Stimulated activated CD8-positive, alpha-beta memory T cell treated with anti-CD3 and anti-CD28 coated beads, Interleukin-7, amount 100 ng/mL, for 24 hours (primary cell): ENCODE measurements at places on chromosomes 1 and 21.

DNA sequence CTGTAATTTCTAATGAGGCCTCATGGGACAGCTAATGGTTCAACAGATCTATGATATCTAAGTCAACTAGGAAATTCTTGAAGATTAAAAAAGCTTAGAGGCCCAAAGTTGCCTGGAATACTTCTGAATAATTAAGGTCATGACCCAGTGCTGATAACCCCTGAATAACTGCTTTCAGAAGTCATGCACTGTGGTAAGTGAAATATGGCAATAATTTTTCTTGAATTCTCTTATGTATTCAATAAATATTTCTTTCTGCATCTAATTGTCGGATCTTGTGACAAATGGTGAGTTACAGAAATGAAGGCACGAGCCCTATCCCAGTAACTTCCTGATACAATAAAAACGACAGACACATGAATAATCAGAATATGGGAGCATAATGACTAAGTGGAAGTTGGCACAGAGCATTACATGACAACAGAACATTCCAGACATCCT is 219.3 kb upstream of the GREM2 start:
- no peak for DNase-seq

DNA sequence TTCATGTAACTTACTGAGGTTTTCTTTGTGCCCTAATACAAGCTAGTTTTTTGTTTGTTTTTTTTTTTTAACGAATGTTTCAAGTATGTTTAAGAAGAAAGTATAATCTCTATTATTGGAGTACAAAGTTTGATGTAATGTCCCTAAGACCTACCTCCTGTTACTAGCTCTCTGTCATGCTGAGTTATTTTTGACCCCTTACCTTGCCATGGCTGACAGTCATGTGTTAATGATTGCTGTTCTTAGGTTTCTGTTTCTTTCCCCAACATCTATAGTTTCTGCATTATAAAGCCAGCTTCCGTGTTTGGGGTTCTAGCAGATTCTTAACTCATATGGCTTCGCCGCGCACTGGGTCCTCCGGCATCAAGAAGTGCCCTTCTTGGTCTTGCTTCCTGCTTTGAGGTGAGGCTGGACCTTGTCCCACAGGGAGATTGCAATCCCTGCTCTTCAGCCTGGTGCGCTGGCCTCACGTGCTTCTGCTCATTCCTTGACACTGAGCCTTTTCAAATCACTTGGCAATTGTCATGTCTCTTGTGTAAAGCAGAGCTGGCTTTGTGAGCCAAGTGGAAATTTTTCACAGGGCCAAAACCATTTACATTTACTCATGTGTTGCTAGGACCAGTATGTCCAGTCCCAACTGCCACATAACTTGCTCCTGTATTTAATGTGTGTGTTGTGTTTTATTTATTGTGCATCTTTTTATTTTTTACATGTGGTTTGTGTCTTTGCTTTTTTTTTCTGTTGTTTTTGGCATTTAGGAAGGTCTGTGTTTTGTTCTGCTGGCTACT is 135.0 kb upstream of the COL6A1 start:
- DNase-seq, result no peak

DNA sequence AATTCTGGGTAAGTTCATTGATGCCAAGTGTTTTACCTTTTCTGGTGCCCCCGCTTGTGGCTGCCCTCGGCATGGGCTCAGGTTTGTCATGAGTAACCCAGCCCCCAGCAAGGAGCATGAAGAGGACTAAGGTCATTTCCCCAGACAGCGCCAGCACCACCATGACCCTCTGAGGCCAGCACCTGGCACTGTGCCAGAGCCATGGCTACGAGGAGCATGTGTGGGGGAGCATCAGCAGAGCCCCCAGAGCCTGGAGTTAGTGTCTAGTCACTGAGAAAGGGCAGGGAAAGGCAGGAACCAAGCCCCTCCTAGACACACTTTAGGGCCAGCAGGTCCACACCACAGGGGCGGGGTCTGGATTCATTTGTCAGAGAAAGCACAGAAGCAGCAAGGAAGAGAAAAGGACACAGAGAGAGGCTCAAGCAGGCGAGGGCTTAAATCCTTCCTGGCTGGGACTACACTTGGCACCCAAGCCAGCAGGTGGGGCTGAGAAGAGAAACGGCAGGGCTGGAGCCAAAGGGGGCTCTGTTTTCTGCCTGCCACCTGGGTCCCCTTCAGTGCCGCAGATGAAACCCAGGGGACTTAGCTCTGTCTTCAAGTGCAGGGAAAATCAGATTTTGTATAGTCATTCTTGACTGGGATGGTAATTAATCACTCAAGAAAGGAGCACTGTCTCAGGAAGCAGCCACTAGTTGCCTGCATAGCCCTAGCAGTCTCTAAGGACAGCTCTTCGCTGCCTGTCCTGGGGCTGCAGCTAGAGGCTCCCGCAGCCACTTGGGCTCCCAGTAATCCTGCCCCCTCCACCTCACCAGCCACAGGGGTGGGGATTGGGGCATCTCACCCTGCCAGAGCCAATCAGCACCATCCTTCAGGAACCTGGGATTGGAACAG is 79.6 kb upstream of the ZC3H12A start:
- DNase-seq, result no peak

DNA sequence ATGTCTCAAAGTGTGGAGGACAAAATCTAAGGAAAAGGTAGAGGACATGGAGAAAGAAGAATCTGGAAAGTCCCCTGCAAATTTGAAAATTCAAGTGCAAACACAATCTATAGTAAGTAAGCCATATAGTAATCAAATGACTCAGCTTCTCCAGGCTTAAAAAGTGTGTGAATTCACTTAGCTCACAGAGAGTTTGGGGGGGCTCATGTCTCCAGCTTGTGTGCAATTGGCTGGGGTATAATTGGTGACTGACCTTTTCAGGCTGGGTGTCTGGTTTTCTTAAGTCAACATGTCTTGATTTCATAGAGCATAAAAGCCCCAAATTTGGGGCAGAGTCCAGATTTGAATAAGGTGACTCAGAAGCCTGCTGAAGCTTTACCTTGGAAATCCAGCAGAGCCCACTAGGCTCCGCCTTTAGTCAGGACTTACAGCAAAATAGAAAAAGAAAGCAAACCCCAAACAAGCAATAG is 8.6 kb downstream of the CLDN14 start:
- no peak for DNase-seq

- DNase-seq, result no peak
Observed at GRCh38 chr1:87632232-87632631, 303.6 kb downstream of the LMO4 start.

GRCh38 chr1:226201029-226201593 is 14.6 kb upstream of the ACBD3 start:
- DNase-seq, result no peak

GRCh38 chr1:119718972-119719371 is 7.2 kb downstream of the PHGDH start:
- no peak for DNase-seq

DNA sequence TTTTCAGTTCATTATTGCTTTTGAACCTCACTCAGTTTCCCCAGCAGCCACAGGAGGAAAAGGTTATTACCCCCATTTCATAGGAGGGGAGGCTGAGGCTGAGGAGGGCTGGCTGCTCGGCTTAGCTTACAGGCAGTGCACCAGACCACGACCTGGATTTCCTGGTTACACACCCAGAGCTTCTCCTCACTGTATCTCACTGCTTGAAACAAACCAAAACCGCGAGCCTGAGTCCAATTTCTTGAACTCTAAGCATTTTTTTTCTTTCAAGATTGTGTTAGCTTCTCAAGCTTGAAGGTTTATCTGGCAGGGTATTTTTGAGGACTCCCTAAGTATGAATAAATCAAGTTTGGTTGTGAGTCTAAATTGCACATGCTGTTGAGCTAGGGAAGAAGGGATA is 188.9 kb upstream of the EDN2 start:
- no peak for DNase-seq

- no peak for DNase-seq
Observed at GRCh38 chr1:92931691-92932090, 29.6 kb downstream of the DIPK1A start.

- DNase-seq, result no peak
Observed at GRCh38 chr1:75632350-75632949, 21.5 kb upstream of the SLC44A5 start.

- DNase-seq, result no peak
Observed at GRCh38 chr1:30631700-30632099, 91.7 kb downstream of the MATN1 start.

GRCh38 chr1:15146971-15147376 is 6.6 kb upstream of the TMEM51 start:
- no peak for DNase-seq

- no peak for DNase-seq
Observed at GRCh38 chr21:30962013-30962412, 76.3 kb downstream of the KRTAP19-8 start.

GRCh38 chr1:166858726-166859419 is 17.2 kb downstream of the TADA1 start:
- no peak for DNase-seq

- peak; percentile 7 for DNase-seq
Observed at GRCh38 chr21:17454315-17455027, 58.4 kb upstream of the CXADR start.

- DNase-seq, result no peak
Observed at GRCh38 chr21:16974060-16974459, 538.8 kb upstream of the CXADR start.

DNA sequence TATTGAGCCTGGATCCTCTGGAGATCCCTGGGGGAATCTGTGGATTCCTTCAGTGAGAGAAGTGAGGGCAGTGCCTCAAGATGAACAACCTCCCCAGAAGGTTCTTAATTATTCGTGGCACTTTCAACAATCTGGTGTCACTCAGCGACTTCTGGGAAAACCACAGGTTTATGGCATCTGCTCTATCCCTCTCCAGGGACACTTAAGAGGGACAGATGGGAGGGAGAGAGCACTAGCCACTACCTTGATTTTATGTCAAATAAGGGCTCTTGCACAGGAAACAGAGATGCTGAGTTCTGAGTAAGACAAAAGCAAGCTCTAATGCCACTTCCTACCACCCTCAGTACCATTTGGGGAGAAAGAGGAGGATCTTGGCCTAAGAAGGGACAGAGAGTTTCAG is 21.2 kb upstream of the CHI3L1 start:
- DNase-seq, result no peak
